ENCODE measurements at places on chromosomes 1 and 21. TPM values are rescaled to one million over a fixed set of nuclear protein-coding genes. Genes with fewer than 3 reads are reported as not detected.

GRCh38 chr1:91706140-91706957 is 179.6 kb downstream of the TGFBR3 start:
- no peak for DNase-seq

DNA sequence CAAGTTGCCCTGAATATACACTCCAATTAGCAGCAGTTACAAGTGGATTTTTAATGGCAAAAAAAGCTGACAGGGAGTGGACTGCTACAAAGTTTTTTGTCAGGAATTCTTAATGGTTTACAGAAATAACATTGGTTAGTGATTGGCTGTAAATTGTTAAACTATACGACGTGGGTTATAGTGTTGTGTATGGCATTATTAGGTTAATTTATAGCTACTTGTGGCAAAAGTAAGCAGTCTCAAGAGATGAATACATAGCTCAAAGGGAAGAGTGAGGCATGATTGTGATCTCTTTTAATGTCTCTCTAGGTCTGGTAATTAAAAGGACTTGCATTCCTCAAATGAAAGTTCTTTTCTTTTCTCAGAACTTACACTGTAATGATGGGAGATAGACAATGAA is 75.8 kb upstream of the CD1D start:
- DNase-seq, result no peak

DNA sequence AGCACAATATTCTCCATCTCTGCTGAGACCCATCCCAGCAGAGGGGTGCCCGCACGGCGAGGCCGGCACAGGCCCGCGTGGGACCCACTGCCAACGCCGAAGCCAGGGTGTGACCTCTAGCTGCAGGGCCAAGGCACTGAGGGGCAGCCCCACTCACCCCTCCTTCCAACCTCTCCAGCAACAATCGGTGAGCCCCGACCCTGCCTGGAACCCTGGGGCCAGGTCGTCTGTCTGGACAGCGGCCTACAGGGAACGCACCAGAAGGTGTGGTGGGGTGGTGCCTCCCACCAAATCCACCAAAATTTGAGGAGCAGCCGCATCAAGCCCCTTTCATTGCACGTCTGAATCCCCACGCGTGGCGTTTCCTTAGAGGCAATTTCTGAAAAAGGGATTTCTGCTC is 63.0 kb upstream of the ADARB1 start:
- DNase-seq, result no peak

The RPTN gene
- not detected for total RNA-seq

The LRRC71 gene
- not detected for total RNA-seq

The FGR gene
- 2.1 TPM for total RNA-seq

GRCh38 chr1:157390651-157391050 is 161.7 kb downstream of the FCRL5 start:
- DNase-seq, result no peak

The CFHR1 gene
- not detected for total RNA-seq

The AK5 gene
- total RNA-seq, result 4.4 TPM

- no peak for DNase-seq
Measured at GRCh38 chr1:53590531-53591515, 131.6 kb downstream of the DMRTB1 start.

The CASZ1 gene
- 14.7 TPM for total RNA-seq

- DNase-seq, result no peak
Measured at GRCh38 chr1:20344738-20345137, 54.1 kb downstream of the VWA5B1 start.

GRCh38 chr1:39653546-39654031 is 14.1 kb upstream of the HEYL start:
- DNase-seq, result peak; percentile 79

DNA sequence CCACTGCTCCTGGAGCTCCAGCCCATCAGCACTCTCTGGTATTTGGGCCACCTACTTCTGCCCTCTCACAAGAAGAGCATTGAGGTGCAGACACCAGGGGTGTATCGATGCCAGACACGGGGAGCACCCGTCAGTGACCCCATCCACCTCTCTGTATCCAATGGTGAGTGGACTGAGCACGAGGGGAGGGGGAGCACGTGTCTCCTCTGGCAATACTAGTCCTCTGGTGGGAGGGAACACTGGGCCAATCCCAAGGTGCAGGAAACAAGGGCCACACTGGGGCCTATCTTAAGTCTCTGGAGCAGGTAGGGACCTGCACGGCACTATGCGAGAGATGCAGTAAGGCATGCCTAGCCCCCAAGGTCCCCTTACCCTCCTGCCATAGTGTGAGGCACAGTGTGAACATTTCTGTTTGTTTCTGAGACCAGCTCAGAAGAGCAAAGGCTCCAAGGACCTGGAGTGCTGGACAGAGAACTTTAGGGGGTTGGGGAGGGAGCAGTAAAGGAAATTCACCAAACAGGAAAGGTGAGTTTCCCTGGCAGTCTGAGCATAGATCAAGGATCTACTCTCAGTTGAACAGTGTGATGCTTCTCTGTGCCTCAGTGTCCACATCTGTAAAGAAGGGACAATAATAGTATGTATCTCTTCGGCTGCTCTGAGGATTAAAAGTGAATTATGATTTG is 2.3 kb downstream of the FCRLB start:
- DNase-seq, result no peak

- peak; percentile 22 for DNase-seq
Measured at GRCh38 chr1:67459068-67459467, 28.9 kb upstream of the SERBP1 start.

GRCh38 chr1:107680579-107680985 is 284.4 kb downstream of the VAV3 start:
- no peak for DNase-seq

All from activated T-cell treated with anti-CD3 and anti-CD28 coated beads, Interleukin-2, amount 50 U/mL, for 72 hours (primary cell).